ENCODE measurements at places on chromosomes 5 and 9.

GRCh38 chr5:100803397-100803796, 99.7 kb downstream of the ST8SIA4 start:
- no peak for DNase-seq

DNA sequence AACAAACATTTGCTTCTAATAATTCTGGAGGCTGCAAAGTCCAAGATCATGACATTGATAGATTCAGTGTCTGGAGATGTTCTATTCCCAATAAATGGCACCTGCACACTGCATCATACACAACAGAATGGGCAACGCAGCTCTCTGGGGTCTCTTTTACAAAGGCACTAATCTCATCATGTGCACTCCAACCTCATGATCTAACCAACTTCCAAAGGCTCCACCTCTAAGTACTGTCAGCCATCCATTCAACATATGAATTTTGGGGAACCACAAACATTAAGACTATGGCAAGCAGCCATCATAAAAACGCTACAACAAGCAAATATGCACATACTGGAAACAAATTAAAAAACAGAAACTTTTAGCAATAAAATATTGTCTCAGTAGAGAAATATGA, 121.1 kb downstream of the CYLC2 start:
- DNase-seq, result no peak

DNA sequence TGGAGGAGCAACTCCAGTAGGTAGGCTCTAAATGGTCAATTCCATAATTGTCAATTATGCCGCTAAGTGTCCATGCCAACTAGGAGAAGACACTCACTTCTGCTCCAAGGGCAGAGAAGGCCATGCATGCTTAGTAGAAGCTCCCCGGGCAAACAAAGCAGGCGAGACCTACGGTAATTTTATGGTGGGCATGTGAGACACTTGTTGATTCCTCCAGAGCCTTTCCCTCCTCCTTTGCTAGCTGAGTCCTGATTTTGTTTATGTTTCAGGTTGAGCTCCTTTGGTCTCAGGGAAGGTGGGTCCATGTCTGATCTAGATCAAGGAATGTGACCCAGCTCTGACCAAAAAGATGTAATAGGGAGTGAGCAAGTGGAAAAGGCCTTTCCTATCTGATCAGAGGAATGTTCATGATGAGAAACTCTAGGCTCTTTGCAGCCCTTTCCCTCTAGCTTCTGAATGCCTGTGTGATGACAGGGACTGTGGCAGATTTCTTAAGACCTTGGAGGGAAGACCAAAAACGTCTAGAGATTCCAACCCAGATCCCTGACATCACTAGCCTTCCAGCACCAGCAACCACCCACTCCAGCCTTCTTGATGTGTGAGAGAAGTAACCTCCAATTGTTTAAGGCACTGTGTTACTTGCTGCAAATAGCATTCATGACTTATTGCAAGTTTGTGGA, 7.7 kb upstream of the CPEB4 start:
- DNase-seq, result peak; percentile 75

- no peak for DNase-seq
Observed at GRCh38 chr5:54870271-54870670, 115.1 kb downstream of the ESM1 start.

GRCh38 chr9:84609779-84610178, 59.8 kb upstream of the NTRK2 start:
- no peak for DNase-seq

- DNase-seq, result no peak
Observed at GRCh38 chr9:76087976-76088375, 197.5 kb downstream of the PCSK5 start.
